ENCODE measurements at places on chromosomes 2 and 18.
A peak's percentile ranks its signal among the peaks of the same experiment; 100 is the strongest.

GRCh38 chr2:20218331-20219320 lies 6.3 kb downstream of the SDC1 start:
- no peak for DNase-seq

- DNase-seq: no peak
Observed at GRCh38 chr2:176132205-176133171, 3.0 kb downstream of the HOXD8 start.

DNA sequence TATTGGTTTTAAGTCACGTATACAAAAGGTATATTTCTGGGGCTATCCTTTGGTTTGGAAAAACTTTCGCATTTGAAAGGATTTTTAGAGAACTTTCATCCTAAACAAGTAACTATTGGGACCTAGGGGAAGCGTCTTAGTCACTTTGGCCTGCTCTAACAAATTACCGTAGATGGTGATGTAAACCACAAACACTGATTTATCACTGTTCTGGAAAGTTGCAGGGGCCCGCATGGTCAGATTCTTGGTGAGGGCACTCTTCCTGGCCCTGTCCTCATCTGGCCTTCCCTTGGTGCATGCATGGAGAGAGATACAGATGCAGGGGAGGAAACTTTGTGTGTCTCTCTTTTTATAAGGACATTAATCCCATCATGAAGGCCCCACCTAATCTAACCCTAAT lies 49.1 kb upstream of the ANKRD62 start:
- no peak for DNase-seq

- peak; percentile 16 for DNase-seq
Observed at GRCh38 chr2:15677141-15677843, 85.6 kb downstream of the DDX1 start.

GRCh38 chr2:65329525-65329924 lies 101.9 kb downstream of the ACTR2 start:
- no peak for DNase-seq

GRCh38 chr18:48838921-48839818 lies 111.6 kb downstream of the SMAD7 start:
- no peak for DNase-seq

DNA sequence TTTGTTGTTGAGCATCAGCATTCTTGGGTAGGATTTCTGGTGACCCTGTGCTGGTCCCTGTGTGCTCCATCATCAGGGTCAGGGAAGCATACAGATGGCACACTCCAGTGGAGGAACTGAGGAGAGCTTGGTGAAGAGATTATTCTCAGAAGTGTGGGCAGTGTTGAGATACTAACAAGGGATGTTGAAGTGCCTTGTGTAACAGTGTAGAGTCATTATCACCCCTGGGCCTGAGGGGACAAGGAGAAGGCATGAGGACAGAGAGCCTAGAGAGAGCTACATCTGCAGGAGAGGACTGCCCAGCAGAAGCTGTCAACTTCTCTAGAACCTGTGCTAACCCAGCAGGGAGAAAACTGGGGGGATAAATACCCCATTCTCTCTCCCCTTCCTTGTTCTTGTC lies 189.0 kb downstream of the PLCL1 start:
- DNase-seq: no peak

DNA sequence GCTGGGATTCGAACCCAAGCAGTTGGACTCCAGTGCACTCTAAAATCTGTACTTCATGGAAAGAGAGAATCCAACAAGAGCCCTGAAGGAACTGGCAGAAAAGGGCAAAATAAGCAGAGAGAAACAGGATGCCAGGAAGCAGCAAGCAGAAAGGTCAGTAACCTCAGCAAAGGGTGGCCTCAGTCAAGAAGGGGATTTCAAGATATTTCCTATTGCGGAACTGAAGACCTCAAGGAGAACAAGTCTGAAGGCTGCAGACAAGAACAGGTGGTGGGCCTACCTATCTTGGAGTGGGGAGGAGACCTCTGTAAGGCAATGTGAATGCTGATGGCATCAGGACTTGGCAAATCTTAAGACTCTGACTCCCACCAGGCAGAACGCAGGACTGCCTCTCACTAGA lies 20.1 kb upstream of the MREG start:
- no peak for DNase-seq

GRCh38 chr2:176147800-176148496 lies 3.4 kb upstream of the HOXD4 start:
- no peak for DNase-seq

DNA sequence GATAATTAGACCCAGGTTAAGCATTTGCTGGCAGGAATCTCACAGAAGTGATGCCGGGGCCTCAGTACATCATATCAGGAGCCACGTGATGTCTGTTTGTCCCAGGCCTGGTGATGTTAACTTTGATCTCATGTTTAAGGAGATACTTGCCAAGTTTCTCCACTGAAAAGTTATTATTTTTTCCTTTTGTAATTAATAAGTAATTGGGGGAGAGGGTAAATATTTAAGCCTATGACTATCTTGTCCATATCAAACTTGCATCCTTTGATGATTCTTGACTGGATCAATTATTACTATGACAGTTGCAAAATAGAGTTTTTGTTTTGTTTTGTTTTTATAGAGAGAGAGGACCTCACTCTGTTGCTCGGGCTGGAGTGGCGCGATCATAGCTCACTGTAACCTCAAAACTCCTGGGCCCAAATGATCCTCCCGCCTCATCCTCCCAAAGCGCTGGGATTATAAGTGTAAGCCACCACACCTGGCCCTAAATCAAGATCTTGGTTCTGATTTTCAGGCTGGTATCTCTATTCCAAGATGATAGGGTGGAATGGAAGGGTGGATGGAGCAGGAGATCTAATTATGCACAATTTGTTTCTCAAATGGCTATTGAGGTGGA lies 46.4 kb downstream of the SLC4A1AP start:
- no peak for DNase-seq

DNA sequence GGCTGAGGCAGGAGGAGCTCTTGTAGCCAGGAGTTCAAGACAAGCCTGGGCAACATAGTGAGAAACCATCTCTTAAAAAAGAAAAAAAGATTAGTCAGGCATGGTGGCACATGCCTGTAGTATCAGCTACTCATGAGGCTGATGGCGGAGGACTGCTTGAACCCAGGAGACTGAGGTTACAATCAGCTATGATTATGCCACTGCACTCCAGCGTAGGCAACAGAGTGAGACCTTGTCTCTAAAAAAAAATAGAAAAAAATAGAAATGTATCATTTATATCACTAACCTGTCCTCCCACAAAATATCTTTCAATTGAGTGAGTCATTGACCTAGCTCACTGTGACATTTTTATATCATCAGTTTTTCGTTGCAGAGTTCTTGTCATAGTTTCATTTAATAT lies 152.5 kb downstream of the DTNA start:
- DNase-seq: no peak

- DNase-seq: no peak
Observed at GRCh38 chr2:23505218-23505983, 120.4 kb downstream of the KLHL29 start.

- no peak for DNase-seq
Observed at GRCh38 chr2:69087211-69087911, 74.4 kb downstream of the ANTXR1 start.

GRCh38 chr18:36379435-36379984 lies 82.0 kb downstream of the FHOD3 start:
- no peak for DNase-seq

DNA sequence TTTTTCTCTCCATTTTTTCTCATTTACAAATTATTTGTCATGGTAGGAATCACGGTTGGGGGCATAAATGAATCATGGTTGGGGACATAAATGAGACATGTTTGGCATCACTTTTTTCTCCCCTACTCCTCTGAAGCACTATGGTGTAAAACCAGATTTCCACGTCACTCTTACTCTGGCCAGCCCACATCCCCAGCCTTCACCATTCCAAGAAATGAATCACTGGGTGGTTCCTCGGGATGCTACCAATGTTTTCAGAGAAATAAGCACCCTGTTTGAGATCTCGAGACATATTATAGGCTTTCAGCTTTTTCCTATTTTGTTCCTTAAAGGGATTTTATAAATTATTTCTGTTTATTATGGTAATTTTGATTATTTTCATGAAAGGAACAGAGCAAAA lies 155.0 kb upstream of the SLC8A1 start:
- no peak for DNase-seq

GRCh38 chr2:183125659-183126341 lies 1.6 kb downstream of the NUP35 start:
- DNase-seq: no peak

DNA sequence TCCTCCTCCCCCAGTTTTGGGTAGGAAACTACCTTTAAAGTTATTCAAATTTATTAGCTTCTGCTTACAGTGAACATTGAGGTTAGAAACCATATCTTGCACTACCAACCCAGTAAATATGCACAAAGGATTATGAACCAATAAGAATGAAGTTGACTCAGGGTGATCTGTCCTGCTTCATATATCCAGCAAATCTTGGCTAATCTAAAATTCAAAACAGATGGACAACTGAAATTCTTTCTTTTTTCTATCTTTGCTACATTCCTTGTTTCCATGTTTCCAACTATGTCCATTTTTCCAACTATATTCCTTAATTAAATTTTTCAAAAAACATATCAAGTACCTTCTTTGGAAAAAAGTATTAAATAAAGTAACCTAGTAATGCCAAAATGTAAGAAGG lies 149.3 kb downstream of the FAM124B start:
- DNase-seq: no peak

- DNase-seq: peak; percentile 58
Observed at GRCh38 chr2:9191041-9191481, 15.6 kb upstream of the ASAP2 start.

- DNase-seq: peak; percentile 19
Observed at GRCh38 chr2:183950673-183951072, 647.7 kb upstream of the ZNF804A start.

GRCh38 chr2:157784169-157784822 lies 91.8 kb downstream of the ACVR1 start:
- DNase-seq: peak; percentile 48

- DNase-seq: no peak
Observed at GRCh38 chr2:113119111-113119510, 8.3 kb upstream of the IL1RN start.

DNA sequence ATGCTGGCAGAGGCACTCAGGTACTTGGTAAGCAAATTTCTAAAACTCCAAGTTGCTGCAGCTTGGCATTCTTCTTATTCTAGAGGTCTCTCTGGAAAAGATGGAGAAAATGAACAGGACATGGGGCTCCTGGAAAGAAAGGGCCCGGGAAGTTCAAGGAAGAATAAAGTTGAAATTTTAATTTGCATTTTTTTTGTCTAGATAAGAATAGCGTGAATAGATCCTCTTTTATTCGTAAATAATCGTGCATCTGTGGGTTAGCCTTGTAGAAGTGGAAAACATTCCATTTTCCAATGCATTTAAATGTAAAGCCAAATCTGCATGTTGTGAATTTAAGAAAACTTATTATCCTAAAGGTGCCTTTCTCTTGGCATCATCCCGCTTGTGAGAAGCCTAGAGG lies 61.0 kb downstream of the TNFRSF11A start:
- DNase-seq: no peak

DNA sequence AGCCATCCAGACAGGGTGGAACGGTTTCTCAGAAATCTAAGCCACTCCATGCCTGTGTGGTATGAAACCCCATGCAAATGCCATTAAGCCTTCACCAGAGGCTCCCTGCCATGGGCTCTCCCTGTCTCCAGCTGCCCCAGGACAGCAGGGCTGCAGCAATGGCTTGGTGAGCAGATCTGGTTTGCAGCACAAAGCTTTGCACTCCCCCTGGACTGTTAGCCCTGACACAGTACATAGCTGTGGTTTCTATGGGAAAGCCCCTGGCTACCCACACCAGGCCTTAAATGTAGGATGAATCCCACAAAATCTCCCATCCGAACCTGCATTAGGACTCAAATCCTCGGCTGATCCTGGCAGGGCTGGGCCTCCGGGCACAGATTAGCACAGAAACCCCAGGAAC lies 291.6 kb downstream of the TNS1 start:
- no peak for DNase-seq

GRCh38 chr2:9831670-9832069 lies 11.6 kb upstream of the TAF1B start:
- no peak for DNase-seq

DNA sequence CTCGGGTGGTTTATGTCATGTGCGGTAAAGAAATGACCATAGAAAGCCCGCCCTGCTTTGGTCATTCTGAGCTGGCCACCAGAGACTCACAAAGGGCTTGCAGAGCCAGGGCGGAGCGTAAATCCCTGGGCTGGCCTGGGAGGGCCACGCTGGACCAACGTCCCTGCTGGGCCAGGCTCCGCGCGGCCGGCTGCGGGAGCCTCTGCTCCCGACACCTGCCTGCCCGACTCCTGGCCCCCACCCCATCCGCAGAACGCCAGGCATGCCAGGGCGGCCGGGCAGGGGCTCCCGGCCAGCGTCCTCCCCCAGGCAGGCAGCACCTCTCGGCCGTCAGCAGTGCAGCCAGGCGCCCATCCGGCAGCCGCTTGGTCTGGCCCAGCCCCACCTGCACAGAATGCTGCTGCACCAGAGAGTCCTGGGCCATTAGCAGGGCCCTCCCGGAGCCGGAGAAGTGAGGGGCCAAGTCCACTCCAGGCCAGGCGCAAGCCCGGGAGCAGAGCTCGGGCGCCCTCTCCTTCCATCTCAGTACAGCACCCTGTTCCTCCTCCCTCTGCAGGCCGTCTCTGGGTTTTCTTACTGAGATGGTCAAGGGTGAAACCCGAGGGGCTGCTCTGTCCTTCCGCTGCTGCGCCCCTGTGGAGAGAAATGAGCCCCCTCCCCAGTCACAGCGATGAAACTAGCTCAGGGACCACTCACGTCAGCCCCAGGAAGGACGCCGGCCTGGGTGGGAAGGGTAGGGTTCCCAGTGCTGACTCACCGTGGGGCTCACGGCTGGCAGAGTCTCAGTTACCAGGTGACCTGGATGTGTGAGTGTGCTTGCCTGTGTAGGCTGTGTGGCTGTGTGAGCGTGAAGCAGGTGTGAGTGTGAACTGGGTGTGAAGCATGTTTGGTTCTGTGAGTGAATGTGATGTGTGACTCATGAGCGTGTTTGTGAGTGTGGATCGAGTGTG lies 83.3 kb downstream of the PTGR3 start:
- no peak for DNase-seq

- no peak for DNase-seq
Observed at GRCh38 chr2:147558620-147559019, 286.2 kb upstream of the ACVR2A start.

DNA sequence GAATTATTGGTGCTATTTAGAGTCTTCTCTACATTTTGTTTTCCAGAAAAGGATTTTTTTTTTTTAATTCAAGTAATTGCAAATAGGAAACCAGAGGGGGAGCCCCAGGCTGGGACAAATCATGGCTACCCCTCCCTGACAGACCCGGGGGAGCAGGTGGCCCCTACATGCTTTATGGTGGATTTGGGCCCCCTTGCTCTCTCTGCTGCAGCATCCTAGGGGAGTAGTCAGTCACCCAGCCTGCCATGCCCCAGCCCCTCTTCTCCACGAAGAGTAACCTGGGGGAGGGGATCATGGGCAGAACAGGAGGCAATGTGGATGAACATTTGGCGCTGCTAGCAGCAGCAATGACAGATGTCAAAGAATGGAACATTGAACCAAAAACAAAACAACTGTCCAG lies 4.6 kb downstream of the C2orf81 start:
- DNase-seq: no peak

GRCh38 chr2:58920001-58920400 lies 678.9 kb upstream of the FANCL start:
- DNase-seq: no peak

DNA sequence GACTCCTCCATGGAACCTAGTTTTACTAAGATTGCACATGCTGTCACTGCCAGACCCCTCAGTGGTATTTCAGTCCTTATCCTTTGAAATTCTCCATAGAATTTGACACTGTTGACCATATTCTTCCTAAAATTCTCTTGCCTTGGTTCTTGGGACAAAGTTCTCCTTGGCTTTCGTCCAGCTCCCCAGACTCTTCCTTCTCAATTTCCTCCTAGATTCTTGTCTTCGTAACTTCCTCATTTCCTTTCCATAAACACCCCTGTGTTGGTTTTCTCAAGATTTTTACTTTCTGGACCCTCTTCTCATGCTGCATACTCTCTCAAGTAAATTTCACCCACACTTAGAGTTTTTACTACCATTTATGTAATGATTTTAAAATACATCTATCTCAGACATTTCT lies 96.6 kb upstream of the TWSG1 start:
- peak; percentile 42 for DNase-seq
